Stimulated activated effector memory CD8-positive, alpha-beta T cell treated with anti-CD3 and anti-CD28 coated beads, Interleukin-12 subunit alpha, Interleukin-12 subunit beta, amount 100 ng/mL, for 72 hours (primary cell): ENCODE measurements at places on chromosomes 7 and 10.

DNA sequence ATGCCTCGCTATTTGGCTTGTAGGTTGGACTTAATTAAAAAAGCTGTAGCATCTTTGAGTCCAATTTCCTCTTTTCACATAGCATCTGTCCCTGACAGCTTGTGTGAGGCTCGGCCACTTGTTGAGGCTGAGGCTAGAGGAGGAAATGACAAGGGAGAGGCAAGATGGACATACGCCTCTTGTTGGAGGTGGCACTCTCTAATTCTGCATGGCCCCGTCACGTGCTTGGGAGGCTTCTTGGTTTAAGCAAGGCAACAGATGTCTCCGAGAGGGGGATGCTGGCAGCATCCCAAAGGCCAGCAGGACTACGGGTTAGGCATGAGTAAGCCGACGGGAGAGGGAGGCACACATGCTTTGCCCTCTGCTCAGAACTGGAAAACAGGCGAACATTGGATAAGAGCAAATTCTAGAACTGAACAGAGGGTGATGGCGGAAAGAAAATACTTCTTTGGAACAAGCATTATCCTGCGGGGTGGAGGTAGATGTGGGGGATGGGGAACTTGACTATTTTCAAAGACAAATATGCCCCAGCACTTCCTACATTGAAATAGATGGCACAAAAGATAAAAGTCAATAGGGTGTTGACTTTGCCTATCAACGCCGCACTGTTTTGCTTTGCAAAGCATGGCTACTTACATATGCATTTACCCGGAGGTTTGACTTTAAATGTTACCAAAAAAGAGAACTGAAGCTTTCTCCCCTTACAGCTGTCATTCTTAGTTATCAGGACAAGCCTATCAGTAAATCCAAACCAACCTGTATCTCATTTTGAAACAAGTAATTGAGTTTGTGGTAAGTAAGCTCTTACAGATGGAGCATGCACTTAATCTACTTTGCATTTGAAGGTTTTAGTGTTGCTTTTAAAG is 94.8 kb downstream of the CHN2 start:
- DNase-seq: no peak

GRCh38 chr10:98295401-98295811 is 27.4 kb upstream of the LOXL4 start:
- DNase-seq: no peak

DNA sequence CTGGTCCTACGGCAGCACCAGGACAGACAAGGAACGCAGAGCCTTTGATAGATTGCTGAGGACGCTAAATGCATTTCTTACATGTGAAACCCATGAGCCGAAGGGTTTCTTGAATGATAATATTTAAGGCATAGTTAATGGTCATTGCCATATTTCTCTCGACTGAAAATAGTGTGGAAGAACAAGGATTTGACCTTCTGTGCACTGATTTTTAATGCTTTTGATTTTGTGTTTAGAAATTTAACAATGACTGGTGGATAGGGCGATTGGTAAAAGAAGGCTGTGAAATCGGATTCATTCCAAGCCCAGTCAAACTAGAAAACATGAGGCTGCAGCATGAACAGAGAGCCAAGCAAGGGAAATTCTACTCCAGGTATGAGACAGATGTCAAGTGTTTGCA is 150.8 kb downstream of the NSUN6 start:
- DNase-seq: no peak

GRCh38 chr7:151860771-151861170 is 16.1 kb downstream of the PRKAG2 start:
- no peak for DNase-seq
